ENCODE measurements at places on chromosomes 4 and X.

DNA sequence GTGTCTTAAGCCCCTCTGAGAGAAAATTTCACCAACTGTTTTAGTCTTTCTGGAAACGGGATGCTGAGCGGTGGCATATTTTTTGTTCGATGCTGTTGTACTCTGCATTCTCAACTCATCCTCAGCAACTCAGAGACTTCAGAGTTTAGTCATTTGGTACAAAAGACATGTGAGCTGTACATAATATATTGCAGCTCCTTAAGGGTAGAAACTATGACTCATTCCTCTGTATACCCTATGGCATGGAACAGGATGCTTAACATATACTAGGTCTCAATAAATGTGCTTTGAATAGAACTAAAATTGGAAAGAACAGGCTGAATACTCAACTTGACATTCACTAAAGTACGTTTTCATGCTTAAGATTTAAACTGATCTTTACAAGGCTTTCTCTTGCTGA lies 130.5 kb upstream of the SLITRK2 start:
- no peak for DNase-seq

- DNase-seq, result no peak
These were observed 12.6 kb downstream of the NEIL3 start for GRCh38 chr4:177322266-177322665.

DNA sequence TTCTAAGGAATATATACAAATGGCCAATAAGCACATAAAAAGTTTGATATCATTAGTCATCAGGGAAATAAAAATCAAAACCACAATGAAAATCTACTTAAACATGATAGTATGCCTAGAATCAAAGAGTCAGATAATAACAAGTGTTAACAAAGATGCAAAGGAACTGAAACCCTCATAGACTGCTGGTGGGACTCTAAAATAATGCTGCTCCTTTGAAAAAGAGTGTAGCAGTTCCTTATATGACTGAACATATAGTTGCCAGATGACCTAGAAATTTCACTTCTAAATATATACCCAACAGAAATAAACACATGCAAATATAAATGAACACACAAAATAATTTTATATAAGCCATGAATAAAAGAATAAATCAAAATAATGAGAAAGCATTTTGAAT lies 205.1 kb upstream of the CTSO start:
- no peak for DNase-seq

- no peak for DNase-seq
These were observed 602.4 kb upstream of the CPEB2 start for GRCh38 chr4:14399848-14400247.

- DNase-seq, result no peak
These were observed 2.3 kb downstream of the HTRA3 start for GRCh38 chr4:8271821-8272220.

GRCh38 chrX:109775386-109775785 lies 42.3 kb upstream of the ACSL4 start:
- DNase-seq, result no peak

DNA sequence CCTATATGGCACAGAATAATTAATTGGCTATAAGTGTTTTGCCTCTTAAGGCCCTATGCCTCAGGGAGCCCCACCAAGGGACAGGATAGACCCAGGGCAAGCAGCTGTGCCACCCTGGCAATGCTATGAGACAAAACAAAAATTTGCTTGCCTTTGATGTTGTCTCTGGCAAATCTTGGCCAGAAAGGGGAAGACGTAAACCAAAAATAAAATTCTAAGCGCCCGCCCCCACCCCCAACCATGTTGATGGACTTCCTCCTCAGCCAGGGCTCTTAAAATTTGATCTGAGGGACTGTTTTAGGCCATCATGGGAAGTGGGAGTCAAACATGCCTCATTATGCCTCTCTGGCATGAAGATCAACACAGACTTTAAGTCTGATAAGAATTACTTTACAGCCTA lies 130.5 kb upstream of the APOOL start:
- DNase-seq, result no peak

- no peak for DNase-seq
These were observed 13.5 kb upstream of the ASMTL start for GRCh38 chrX:1466232-1466661.

DNA sequence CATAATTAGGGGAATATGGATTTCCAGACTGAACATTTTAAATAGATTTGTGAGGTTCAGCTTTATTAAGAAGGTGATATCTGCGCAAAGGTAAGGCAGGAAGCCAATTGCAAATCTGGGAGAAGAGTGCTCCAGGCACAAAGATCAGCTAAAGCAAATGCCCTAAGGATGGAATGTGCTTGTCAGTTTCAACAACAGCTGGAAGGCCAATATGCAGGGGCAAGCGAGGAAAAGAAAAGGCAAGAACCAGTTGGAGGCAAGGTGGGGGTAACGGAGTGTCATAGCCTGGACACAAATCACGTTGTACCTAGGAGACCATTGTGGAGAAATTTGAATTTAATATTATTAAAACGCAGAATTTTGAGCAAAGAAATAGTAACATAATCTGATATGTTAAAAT lies 1710.3 kb upstream of the PCDH7 start:
- no peak for DNase-seq
